ENCODE measurements at places on chromosomes 3 and 15.

DNA sequence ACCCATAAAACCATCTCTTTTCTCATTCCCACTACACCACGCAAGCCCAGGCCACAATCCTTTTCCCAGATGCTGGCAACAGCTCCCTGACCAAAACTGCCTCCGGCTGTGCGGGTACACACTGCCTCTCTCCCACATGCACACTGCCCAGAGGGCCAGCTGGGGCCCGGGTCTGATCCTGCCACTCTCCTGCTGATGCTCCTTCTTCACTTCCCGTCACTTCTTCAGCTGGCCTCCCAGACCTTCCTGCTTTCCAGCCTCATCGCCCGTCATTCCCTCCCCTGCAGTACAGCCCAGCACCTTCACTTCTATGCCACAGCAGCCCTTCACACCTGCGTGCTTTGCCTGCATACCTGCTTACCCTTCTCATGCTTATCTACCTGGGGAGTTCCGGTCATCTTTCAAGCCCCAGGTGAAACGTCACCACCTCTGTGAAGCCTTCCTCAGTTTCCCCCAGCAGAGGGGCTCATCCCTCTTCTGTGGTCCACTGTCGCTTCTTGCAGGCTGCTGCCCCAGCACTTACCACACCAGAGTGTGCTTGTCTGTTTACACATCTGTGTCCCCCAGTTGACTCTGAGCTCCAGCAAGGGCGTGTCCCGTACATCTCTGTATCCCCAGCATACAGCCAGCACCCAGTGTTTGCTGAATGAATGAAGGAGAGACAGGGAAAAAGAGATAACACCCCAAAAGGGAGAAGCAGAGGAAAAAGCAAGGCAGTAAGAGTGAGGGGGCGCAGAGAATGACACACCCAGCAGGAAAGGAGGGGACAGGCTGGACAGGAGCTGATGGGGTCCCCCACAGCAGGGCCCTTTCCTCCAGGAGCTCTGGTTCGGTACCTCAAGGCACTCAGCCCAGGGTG, 22.2 kb downstream of the GRAMD2A start:
- DNase-seq, result no peak

DNA sequence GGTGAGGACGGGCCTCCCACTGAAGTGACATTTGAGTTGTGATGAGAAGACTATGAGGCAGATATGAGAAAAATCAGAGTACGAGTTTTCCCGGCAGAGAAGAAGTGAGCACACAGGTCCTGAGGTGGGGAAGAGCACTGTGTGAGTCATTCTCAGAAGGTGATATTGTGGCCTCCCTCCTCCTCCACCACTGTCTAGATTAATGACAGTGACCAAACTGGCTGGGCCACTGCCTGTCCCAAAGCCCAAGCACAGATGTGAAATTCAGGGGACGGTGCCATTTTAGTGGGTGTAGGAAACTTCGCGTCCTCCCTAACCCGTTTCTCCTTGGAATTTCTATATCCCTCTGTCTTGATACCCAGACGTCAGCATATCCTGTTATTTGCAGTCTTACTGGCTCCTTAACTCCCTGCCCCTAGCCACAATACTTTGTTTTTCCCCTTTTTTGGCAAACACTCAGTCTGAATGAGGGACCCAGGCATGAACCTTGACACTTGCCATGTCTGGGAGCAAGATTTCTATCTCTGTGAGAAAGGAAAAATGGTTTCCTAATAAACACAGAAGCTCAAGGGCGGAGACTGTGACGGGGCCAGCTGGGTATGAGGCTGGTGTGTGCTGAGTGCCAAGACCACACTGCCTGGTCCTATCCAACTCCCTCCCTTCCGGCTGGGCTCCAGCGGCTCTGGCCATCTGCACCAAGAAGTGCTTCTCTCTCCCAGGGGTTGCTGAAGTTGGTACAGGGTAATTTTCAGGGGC, 15.2 kb downstream of the PRICKLE2 start:
- peak; percentile 82 for DNase-seq

DNA sequence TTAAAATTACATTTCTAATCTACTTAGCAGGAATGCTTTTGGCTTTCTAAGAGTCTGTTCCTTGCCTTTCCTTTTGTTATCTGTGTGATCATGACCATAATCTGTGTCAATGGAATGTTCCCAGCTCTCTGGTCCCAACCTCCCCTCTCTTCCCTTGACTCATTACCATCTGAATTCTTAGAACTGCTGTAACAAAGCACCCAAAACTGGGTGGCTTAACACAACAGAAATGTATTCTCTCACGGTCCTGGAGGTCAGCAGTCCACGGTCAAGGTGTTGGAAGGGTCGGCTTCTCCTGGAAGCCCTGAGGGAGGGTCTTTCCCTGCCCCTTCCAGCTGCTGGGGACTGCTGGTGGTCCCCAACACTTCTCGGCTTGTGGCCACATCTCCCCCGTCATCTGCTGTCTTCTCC, 81.1 kb downstream of the LRRK1 start:
- no peak for DNase-seq

- DNase-seq, result no peak
Observed at GRCh38 chr3:149247929-149248691, 26.5 kb upstream of the CP start.

DNA sequence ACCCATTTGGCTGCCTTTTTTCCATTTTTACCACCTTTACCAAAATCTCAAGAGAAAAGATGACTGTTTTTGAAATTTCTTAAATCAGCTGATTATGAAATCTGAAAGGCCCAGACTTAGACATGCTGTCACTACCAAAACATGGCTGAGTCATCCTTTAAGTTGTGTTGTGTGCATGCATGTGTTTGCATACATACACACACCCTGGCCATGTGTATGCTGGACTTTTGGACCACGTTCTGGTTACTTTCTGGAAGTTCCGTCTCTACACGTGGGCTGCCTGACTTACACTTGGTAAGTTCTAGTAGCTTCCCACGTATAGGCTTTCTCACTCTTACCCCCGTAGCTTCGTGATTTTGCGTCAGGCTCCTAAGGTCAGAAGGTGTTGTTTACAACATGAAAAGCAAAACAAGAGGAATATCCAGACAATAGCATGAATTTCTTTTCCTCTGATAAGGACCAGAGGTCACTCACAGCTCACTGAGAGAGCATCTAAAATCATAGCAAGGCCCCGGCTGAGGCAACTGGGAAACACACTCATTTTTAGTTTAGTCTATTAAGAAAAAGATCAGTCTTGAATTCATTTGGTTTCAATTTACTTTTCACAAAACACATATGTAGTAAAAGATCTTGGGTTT, 62.4 kb downstream of the COL8A1 start:
- no peak for DNase-seq

GRCh38 chr3:18208856-18209255, 216.3 kb downstream of the SATB1 start:
- no peak for DNase-seq

GRCh38 chr3:42063888-42064287, 27.3 kb upstream of the TRAK1 start:
- no peak for DNase-seq

DNA sequence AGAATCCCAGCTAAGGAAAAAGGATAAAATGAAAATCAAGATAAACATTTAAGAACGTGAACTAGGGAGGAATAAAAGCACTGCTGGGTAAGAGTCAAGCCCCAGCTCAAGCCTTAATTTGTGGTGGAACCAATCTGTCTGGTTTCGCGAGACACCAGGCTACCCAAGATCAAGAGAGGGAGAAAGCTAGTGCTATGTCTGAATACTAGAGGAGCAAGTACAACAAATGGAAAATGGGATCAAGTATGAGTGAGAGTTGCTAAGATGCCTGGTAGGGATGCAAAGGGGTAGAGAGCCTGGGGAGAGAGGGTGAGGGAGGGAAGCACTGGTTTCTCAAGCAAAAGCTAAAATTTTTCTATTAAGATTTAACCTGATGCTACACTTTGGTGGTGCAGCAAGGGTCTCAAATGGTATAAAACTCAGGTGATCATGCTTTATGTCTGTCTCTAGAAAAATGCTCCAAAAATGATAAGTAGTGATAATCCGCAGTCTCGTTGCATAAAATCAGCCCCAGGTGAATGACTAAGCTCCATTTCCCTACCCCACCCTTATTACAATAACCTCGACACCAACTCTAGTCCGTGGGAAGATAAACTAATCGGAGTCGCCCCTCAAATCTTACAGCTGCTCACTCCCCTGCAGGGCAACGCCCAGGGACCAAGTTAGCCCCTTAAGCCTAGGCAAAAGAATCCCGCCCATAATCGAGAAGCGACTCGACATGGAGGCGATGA, 1.7 kb upstream of the SETD5 start:
- no peak for DNase-seq

DNA sequence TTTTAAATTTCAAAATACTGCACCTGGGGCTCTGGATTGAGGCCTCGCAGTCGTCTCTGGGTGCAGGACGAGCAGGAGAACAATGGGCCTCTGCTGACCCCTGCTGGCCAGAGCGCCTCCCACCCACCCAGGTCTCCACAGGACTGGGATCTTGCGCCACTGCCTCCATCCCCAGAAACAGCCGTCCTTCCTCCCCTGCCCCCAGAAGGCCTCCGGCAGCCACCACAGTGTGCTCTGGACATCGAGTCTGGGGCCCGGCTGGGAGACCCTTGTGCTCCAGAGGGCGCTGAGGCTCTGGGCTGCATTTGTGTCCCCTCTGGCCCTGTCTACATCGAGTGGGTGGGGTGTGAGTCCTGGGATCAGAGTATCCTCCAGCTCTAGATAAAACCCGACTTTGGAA, 6.7 kb upstream of the ACSBG1 start:
- peak; percentile 32 for DNase-seq

GRCh38 chr15:74891469-74891868, 1.6 kb downstream of the MPI start:
- DNase-seq, result no peak

GRCh38 chr3:149528340-149528650, 53.8 kb downstream of the TM4SF4 start:
- DNase-seq, result no peak

GRCh38 chr3:100777271-100777670, 68.0 kb downstream of the TFG start:
- no peak for DNase-seq

- DNase-seq, result no peak
Observed at GRCh38 chr15:101174152-101174920, 77.5 kb downstream of the CHSY1 start.

GRCh38 chr3:71240034-71240433, 343.5 kb downstream of the FOXP1 start:
- DNase-seq, result no peak

DNA sequence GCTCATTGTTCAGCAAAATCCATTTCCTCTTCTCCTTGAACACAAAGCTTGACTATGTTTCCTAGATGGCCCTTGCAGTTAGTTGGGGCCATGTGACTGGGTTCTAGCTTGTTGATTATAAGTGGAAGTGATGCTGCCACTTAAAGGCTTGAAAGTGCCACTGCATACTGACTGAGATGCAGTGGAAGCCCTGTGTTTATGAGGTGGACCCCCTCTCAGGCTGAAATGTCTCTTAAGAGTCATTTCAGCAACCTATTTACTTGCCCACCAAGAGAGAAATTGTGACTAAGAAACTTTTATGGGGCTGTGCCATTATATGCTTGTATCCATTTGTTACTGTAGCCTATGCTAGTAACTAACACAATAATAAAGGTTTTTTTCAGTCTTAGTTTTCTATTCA, 8.4 kb upstream of the ANP32A start:
- no peak for DNase-seq

GRCh38 chr15:58249646-58250312, 111.6 kb downstream of the AQP9 start:
- DNase-seq, result no peak

DNA sequence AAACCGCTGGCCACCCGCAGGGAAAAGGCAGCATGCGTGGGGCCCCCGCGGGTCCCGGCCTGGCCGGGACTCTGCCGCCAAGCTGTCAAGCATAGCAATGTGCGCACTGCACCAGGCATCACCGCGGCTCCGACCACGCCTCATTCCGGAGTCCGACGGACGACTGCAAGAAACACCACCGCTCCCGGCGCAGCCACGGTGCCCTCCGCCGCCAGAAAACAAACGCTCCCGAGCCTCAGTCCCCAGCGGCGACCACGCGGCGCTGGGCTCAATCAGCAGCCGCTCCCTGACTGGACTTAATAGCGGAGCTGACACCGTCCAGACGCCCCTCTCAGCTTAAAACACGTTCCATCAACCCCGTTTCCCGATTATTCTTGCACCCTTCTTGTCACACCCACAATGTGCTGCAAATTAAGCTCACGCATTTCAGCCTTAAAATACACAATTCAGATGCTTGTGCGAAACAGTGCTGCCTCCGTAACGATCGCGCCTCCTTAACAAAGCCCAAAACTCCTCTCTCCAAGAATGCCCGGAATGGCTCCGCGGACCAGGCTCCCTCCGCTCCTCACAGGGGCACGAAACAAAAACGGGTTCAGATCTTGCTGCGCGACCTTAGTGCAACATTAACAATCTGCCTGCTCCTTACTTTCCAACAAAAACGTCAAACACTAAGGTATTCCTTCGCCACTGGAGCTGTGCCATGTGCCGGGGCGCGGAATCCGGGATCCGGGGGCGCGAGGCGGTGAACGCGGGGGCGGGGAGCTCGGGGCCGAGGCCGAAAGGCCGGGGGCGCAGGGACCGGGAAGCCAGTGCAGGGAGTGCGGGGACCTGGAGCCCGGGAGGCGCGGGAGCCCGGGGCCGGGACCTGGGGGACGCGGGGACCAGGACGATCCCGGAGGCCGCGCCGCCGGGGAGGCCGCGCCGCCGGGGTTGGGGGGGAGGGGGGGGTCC, 655 bp downstream of the CYFIP1 start:
- DNase-seq, result no peak

DNA sequence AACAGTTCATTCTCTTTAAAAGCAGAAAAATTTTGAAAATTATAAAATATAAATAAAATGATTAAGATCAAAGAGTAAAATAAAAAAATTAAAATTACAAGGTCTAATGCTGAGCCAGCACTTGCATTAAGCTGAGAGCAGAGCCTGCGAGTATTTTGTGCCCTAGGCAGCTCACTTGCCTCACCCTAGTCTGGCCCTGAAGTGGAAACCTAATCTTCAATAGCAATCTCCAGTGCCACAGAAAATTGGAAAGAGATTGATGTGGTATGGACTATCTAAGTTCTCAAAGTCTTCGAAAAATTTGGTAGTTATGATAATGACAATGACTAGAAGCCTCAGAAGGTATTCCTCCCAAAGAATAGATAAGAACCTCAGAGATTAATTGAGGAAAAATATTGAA, 459.4 kb upstream of the CBLB start:
- no peak for DNase-seq

- no peak for DNase-seq
Observed at GRCh38 chr3:51173518-51174271, 211.4 kb upstream of the MANF start.

DNA sequence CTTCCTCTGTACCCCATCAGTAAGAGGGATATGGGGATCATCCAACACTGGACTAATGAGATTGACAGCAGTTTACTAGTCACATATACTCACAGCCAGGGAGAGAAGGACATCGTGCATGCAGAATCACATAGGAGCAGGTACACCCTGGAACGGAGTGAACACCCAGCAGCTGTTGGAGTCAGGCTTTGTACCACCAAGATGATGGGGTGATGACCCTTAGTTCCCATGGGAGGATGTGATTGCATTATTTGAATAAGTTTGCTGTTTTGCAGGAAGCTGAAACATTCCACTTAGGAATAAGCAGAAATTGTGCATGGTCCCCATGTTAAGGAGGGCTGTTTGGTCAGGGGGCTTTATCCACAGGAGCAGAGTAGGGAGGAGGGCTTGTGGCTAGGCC, 482.7 kb upstream of the PDZRN3 start:
- DNase-seq, result no peak

- no peak for DNase-seq
Observed at GRCh38 chr15:93274257-93274656, 185.2 kb upstream of the RGMA start.

Measured in DMS 273 treated with DMSO at 0.1 percent for 48 hours (cell line).